ENCODE measurements at places on chromosomes 3 and 15. TPM values are rescaled to one million over a fixed set of nuclear protein-coding genes. Genes with fewer than 3 reads are reported as not detected.

- no peak for DNase-seq
Measured at GRCh38 chr15:85458764-85459163, 78.4 kb downstream of the AKAP13 start.

GRCh38 chr3:37995652-37996641 lies 5.4 kb downstream of the VILL start:
- DNase-seq: no peak

- no peak for DNase-seq
Measured at GRCh38 chr3:17500618-17501017, 241.8 kb downstream of the TBC1D5 start.

- DNase-seq: no peak
Measured at GRCh38 chr3:58469096-58469495, 22.8 kb upstream of the KCTD6 start.

GABRA5 gene
- not detected for total RNA-seq

DNA sequence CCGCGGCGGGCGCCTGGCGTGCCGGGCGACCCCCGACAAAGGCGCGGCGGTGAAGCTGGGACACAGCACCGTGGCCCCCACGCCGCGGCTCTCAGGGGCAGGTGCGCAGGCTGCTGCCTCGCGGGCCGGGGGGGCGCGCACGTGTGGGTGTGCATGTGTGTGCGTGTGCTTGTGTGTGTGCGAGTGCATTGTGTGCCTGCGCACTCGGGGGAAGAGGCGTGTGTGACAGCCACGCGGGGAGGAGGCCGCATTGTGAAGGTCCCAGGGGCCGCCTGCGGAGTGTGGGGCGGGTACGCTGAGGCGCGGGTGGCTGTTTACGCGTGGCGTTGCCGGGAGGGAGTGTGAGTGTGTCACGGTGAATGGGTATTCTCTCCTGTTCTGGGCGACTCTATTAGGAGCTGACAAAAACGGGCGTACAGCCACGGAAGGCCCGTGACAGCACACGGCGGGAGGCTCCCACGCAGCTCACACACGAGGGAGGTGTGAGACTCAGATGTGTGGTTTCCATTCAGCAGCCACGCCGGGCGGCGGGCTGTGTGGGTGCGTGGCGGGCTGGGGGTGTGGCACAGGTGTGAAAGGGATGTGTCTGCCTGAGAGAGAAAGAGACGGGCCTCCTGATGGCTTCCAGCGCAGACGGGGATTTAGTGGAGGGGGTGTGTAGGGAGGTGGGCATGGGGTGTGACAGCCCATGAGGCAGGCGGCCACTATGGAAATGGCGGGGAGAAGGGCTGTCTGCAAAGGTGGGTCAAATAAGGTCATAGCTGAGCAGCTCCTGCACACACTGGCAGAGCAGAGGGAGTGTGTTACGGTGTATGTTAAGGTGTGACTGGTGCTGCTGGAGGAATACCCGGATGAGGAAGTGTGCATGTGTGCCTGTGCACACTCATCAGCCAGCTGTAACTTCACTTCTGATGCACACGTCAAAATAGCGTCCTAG lies 750 bp downstream of the PODXL2 start:
- DNase-seq: no peak

DNA sequence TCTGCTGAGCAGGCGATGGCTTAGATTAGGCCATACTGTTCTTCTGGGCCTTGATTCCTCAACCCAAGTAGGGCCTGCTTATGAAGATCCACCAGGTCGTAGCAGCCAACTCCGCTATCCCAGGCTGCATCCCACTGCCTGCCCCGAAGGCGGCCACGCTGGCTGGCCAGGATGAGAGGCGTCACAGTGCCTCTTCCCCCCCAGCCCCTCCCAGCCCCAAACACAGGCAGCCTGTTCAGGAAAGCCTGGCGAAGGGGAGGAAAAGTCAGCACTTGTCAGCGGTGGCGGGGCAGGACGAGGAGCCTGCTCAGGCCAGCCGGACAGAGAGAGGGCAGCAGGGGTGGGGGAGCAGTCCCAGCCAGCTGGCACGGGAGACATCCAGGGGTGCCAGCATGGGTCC lies 11.2 kb downstream of the PTH1R start:
- DNase-seq: no peak

GRCh38 chr3:59880717-59881116 lies 830.9 kb upstream of the CFAP20DC start:
- no peak for DNase-seq

DNA sequence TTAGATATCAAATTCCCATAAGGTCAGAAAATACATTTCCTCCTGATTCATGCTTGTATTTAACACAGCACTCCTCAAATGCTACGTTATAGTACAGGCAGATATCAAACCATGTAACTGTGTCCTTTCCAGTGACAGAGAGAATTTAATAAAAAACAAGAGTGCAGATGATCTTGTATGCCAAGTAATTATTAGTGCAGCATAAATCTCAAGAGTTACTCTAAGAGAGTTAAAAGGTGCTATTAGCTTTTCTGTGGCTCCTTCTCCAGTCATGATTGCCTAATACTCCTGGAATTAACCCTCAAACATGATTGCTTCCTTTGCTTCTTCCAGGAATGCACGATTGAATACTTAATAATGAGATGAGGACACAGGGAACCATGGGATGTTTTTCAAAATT lies 413.0 kb upstream of the DPH6 start:
- no peak for DNase-seq

NEIL1 gene
- total RNA-seq: 3.4 TPM

ATP10A gene
- total RNA-seq: 0.27 TPM

DNA sequence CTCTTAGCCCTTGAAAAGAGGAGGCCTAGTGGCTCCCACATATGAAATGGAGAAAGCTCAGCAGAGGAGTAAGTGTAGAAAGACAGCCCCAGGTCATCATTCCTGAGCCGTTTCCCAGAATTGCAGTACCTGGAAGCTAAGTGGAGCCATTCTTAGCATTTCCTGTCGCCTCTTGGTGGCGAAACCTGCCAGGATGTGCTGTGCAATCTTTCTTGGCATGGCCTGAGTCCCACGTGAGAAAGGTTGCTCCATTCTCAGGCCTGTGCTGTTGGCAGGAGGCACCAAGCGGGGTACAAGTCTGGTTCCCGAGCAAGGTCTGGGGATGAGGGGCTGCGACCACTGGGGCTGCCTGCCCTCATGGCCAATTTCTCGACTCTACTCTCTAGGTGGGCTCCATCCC lies 207.2 kb upstream of the TPM1 start:
- DNase-seq: peak; percentile 68

DNA sequence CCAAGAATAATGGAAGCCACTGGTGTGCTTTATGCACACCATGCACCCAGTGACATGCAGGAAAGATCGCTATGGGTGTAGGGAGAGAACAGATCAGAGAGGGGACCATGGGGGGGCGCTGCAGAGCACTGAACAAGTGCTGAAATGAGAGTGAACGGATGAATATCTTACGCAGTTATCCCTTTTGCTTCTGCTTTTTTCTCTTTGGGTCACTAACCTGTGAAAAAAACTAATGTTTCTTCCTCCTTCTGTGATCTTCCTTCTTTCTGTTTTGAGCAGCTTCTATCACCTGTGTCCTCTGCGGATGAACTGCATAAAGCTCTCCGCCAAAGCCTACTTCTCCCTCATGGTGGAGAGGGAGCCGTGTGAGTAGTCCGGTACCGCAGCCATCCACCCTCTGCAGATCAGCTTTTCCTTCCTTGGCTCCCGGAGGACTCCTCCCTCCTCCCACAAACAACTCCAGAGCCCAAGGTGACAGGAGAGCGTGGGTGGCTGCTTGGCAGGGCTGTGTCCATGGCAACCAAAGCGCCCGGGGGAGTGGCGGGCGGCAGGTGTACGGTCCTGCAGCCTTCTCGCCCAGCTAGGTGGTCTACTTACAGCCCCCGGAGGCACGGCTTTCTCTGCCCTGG lies 106.2 kb downstream of the DGKG start:
- no peak for DNase-seq

CILP gene
- total RNA-seq: 31.7 TPM

DNA sequence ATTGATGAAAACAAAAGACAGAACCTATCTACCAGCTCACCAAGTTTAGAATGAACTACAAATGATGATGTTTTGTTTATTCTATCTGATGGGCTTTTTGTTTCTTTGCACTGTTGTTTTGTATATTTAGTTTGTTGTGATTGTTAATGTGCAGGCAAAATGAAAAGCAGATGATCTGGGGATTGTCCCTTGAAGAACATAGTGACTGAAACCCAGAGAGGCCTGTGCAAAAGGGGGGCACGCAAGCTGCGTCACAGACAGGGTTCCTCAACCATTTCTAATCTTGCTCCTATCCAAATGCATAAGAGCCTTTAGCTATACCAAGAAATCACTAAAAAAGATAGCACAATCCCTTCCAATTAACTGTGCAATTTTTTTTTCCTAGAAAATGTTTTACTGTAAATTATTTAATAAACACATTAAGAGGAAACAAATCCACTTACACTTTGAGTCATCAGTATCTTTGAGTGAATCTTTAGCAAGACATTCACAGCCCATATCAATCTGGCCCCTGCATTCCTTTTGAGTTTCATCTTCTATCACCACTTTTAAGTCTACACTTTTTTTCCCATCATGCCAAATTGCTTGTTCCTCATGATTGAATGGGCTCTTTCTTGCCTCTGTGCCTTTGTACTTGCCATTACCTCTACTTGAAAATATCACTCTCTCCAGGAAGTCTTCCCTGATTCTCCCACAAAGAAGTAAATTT lies 220.3 kb downstream of the ATP8B4 start:
- DNase-seq: no peak

CCR5 gene
- total RNA-seq: 0.53 TPM

GRCh38 chr3:115996420-115997108 lies 373.3 kb downstream of the GAP43 start:
- DNase-seq: no peak

GRCh38 chr3:181558870-181559269 lies 152.9 kb upstream of the SOX2 start:
- no peak for DNase-seq

- no peak for DNase-seq
Measured at GRCh38 chr15:95973566-95974256, 356.8 kb upstream of the NR2F2 start.

PCSK6 gene
- 23.1 TPM for total RNA-seq

GRCh38 chr15:60758961-60759729 lies 280.2 kb upstream of the ICE2 start:
- DNase-seq: no peak

LRRK1 gene
- 2.6 TPM for total RNA-seq

GRCh38 chr3:8658306-8659212 lies 14.0 kb upstream of the SSUH2 start:
- DNase-seq: peak; percentile 75

ZNF860 gene
- total RNA-seq: not detected

DNA sequence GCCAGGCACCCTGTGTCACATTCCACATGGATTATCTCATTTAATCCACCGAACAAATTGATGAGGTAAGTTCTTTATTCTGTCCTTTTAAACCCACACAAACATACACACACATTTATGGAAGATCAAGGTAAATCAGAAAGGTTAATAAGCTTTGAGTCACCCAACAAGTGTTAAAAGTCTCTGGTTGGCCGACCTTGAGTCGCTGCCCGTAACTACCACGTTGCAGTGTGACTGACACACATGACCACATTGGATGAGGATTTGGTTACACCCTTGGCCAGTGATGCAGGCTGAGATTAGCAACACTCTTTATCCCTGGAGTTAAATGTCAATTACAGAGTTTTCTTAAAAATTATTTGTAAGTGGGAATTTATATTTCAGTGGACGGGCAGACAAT lies 19.2 kb downstream of the FOXP1 start:
- DNase-seq: peak; percentile 39

DNA sequence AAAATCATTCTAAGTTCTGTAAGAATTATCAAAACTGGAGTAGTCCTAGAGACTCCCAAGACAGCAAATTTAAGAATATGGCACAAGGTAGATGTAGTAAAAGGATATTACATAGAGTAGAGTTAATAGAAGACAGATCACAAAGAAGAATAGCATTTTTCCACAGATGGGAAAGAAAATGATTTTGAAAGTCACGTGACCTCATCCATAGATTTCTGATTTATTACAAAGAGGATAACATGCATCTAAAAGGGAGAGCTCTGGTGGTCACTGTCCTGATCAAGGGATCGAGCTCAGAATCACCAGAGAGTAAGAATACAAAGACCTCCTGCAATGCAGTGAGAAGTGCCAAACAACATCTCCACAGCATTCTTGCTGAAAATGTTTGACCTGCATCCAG lies 354.4 kb downstream of the TBL1XR1 start:
- DNase-seq: no peak

DNA sequence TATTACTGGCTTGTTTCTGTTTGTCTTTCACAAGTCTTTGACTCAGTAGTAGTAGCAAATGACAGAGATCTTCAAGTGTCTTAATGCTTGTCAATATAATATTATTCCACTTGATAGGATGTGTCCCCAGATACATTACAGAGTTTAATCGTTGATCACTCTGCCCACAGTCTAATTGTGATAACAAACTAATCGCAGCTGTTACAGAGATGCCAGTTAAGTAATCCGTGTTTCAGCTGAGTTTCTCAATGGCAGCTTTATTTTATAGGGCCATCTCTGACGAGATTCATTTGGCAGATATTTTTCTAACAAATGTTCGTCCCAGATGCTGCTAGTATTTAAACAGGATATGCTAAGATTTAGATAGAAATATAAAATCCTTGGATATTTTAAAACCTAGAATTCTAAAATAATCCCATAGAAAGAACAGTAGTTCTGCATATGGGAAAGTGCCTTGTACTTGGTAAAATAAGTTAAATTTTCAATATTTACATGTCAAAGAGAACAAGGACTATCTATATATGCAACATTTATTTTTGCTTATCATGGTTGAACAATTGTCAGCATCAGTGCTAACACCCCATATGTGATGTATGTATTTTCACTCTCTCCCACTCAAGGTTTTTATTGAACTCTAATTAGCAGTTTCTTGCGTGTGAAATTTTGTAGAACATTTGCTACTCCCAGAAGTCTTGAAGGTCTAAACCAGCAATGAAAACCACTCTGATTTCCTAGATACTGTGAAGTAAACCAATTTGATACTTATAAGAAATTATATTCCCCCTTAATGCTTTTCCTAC lies 185.5 kb downstream of the MBNL1 start:
- no peak for DNase-seq

DNA sequence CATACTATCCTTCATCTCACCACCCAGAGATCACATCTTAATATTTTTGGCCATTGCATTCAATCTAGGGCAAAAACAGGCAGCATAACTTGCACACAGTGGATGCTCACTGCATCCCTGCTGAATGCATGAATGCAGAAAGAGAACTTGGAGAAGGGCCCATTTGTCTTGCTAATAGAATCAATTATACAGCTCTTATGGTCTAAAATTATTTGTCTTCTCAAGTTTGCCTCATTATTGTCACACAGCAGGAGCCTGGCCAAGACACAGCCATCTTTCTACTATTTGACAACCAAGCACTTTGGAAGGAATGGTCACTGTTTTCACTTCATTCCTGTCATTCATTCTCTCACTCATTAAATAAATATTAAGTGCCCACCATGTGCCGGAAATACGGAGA lies 1.2 kb upstream of the ARHGEF26 start:
- no peak for DNase-seq

- no peak for DNase-seq
Measured at GRCh38 chr15:73000293-73000692, 52.0 kb upstream of the NEO1 start.

DNA sequence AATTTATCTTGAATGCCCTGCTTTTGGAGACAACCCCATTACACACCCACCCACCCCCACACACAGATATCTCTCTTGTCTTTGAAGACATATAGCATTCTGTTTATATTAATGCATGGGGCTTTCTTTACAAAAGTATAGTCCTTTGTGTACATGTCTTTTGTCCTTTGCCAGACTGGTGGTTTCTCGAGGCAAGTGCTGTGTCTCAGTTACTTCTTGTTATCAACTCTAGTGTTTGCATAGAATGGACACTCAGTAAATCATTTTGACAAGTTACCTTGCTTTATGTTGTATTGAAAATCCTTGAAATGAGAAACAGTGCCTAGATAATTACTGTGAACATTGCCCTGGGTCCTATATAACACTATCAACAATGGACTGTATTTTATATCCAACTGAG lies 33.9 kb downstream of the KBTBD8 start:
- no peak for DNase-seq

GOLGA8N gene
- 2.9 TPM for total RNA-seq
